ENCODE measurements at places on chromosomes 3 and 15. TPM values are rescaled to one million over a fixed set of nuclear protein-coding genes. Genes with fewer than 3 reads are reported as not detected.

Gene TMOD2
- polyA plus RNA-seq: 1.0 TPM

Gene MITF
- polyA plus RNA-seq: not detected

DNA sequence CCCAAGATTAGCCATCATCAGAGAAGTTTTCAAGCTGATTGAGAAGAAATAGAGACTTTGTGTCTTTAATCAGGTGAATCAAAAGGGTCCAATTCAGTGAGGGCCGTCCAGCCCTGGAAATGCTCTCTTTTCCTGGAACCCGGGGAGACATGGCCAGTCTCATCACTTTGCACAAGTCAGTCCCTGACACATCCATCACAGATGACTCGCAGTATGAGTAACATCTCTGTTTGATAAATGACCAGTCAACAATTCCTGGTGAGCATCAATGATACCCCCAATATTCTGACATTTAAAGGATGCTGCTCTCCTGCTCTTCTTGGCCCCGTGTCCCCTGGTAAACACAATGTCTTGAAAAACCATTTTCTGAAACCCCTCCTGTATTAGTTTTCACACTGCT is 26.7 kb downstream of the C3orf20 start:
- H3K4me3 ChIP-seq: no peak overlapping the region
- no peaks in the 10 kb centered on the region for H3K4me1 ChIP-seq

GRCh38 chr3:128844502-128844901 is 34.9 kb upstream of the ACAD9 start:
- no peaks in the 10 kb centered on the region for H3K36me3 ChIP-seq
- H3K4me1 ChIP-seq: peaks cover 19% of the 10 kb centered on the region
- DNase-seq: no peak
- no peak overlapping the region for H3K27ac ChIP-seq
- H3K4me3 ChIP-seq: no peak overlapping the region

- H3K27me3 ChIP-seq: no peaks in the 10 kb centered on the region
- no peak for DNase-seq
- H3K4me3 ChIP-seq: no peak overlapping the region
- H3K27ac ChIP-seq: no peak overlapping the region
Observed at GRCh38 chr3:174158674-174159073, 700.5 kb upstream of the NAALADL2 start.

- H3K36me3 ChIP-seq: peaks cover 56% of the 10 kb centered on the region
- peak overlapping the region; percentile 14 for H3K27ac ChIP-seq
- H3K4me3 ChIP-seq: no peak overlapping the region
- H3K27me3 ChIP-seq: no peaks in the 10 kb centered on the region
Observed at GRCh38 chr3:15591928-15592327, 9.4 kb downstream of the HACL1 start.

All from CD4-positive, CD25-positive, alpha-beta regulatory T cell (primary cell).